ENCODE measurements at places on chromosomes 3 and 15.
A peak's percentile ranks its signal among the peaks of the same experiment; 100 is the strongest.

GRCh38 chr15:41161736-41162135 lies 45.7 kb upstream of the INO80 start:
- no peak for DNase-seq

GRCh38 chr3:149234671-149235245 lies 13.1 kb upstream of the CP start:
- DNase-seq = peak; percentile 40

- DNase-seq = no peak
Measured at GRCh38 chr3:31357451-31357850, 175.3 kb upstream of the STT3B start.

DNA sequence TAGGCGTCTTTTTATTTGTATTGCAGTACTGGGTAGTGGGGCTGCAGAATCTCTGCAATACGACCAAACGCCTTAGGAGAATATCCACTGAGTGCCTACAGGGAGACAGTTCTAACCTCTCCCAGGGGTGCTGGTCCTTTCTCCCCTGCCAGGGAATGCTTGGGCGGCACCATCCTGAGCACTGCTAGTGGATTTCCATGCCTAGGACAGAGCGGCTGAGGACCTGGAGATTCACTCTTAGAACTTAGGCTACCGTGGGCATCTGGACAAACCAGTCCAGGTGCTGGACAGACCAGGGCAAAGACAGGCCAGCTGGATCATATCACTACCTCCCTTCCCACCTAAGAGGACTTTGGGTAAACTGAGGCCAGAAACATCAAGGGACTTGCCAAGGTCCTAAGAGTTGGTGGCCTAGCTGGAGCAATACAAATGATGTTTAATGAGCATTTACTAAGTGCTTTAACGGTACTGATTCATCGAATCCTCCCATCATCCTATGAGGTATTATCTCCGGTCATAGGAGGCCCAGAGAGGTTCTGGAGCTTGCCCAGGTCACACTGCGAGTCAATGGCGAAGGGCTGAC lies 902 bp downstream of the TMEM44 start:
- DNase-seq = no peak

DNA sequence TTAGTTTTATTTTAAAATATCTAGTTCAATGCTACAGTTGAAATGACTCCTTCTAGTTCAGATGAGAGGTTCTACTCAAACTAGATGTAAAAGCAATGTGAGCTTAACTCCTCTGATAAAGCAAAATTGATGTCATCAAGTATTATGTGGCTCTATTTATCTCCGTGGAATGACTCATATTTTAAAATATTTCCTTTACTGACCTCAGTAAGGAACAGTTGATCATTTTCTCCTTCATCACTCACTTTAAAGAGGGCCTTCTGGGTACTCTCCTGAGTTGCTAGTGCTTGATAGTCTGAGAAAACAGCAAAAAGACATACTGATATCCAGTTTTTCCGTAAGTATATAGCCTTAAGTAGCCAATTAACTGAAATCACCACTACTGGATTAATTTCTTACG lies 1099.3 kb downstream of the ROBO2 start:
- DNase-seq = peak; percentile 48

- DNase-seq = no peak
Measured at GRCh38 chr15:90946538-90946937, 8.1 kb upstream of the RCCD1 start.

DNA sequence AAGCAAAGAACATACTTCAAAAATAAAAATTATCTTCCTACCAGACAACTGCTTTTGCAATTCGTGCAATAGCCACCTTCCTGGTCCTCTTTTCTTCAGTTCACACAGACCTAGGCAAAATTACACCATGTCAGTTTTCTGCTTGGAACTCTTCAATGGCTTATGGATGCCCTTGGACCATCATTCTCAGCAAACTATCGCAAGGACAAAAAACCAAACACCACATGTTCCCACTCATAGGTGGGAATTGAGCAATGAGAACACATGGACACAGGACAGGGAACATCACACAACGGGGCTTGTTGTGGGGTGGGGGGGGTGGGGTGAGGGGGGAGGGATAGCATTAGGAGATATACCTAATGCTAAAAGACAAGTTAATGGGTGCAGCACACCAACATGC lies 29.2 kb upstream of the PLSCR5 start:
- DNase-seq = no peak

- no peak for DNase-seq
Measured at GRCh38 chr3:4529876-4530588, 36.9 kb downstream of the ITPR1 start.

GRCh38 chr3:69764121-69764741 lies 25.0 kb downstream of the MITF start:
- DNase-seq = no peak

DNA sequence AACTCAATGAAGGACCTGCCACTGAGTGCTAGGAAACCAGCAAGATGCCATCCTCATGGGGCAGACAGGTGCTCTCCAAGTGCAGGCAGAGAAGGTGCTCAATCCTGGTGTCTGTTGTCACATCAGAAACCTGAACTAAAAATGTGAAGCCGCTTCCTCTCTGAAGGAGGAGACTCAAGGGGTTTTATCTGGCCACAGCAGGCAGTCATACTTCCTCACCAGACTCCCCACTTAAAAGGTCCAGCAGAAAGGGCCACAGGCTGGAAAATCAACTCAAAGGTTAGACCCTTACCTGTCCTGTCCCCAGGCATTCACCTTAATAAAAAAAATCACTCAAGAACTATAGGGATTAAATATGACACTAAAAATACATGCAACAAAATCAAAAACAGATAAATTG lies 4.8 kb downstream of the CCDC12 start:
- no peak for DNase-seq

GRCh38 chr3:14914779-14915117 lies 32.6 kb upstream of the NR2C2 start:
- DNase-seq = no peak

- no peak for DNase-seq
Measured at GRCh38 chr3:105360003-105360402, 6.7 kb upstream of the ALCAM start.

DNA sequence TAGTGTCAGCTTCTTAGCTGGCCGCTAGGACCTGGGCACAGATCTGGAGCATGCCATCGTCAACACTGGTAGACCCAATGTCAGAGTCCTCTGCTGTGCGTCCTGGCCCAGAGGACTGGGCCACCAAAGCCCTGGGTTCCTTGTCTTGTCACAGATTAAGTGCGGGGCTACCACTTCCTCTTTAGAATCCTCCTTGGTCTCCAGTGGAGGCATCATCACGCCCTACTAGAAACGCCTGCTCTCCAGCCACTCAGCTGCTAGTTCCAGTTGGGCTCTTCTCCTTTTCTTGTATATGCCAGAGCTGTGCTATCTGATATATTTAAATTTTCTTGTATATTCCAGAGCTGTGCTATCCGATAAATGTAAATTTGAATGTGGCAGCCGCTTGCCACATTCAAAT lies 11.2 kb downstream of the PPCDC start:
- no peak for DNase-seq

DNA sequence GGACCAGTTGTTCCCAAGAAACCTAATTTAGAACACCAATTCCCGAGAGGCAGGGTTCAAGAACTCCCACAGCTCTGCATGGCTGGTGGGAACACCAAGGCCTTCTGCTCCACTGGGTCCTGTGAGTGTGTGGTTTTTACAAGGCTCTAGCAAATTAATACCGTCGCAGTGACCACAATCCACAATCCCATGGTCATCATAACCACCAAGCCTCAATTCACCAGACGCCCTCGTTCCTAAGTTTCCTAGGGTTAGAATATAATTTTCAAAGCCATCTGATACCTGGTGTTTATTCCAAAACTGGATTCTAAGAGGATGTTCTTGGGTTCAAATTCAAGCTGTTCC lies 114.9 kb upstream of the RPL32 start:
- DNase-seq = no peak

DNA sequence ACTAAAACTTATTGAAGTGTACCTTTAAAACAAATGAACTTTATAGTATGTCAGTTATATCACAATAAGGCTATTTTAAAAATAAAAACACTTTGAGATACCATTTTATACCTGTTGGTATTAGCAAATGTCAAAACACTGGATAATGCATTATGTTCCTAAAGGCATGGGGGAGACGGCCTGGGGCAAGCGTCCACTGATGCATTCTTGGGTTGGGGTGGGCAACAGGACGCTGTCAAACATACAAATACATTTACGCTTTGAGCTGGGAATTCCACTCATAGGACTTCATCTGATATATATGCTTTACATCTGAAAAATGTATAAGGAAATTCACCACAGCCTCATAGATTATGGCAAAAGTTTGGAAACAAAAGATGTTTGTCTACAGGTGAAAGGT lies 7.6 kb upstream of the GATA2 start:
- DNase-seq = no peak

DNA sequence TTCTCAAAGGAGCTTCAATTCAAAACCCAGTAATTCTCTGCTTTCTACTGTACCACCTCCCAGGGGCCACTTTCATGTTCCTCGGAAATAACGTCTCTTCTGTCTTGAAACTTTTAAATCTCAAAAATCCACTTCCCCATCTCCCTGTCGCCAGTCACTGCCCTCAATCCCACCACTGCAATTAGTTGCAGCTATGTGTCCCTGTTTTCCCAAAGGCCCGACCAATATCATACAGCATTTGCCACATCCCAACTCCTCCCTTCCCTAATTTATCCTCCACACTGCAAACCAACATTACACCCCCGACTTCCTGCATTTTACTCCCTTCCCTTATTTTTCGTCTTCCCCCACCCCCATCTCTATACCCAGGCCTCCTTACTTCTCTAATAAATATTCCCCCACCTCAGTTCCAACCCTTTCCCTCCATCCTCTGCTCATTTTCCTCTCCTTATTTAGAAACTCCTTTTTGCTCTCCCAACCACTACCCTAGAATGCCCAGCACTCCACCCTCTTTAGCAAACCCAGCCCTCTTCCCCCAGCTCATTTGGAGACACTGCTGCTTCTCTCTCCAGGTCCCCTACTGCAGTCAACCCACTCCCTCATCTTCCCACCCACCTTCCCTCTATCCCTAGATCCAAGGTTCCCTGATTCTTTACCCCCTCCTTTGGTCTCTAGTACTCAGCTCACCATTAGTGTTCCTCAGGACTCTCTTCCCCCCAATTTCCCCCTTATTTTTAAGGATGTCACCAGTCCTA lies 1.1 kb downstream of the NPTN start:
- DNase-seq = peak; percentile 53

DNA sequence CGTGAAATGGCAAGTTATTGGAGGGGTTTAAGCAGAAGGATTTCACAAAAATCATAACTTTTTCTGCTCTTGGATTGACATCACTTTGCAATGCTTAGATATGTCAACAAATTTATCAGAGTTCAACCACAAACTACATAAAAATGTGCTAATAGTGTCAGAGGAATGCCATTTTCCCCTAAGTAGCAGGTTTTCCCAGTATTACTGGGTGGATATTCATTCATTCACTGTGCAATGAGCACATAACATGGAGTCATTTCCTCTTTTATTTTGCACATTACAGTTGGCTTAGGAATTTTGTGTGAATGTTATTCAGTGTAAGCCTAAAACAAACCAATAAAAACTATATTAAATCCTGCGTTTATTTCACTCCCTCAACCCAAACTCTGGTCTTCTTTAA lies 537.3 kb upstream of the MCTP2 start:
- DNase-seq = no peak

GRCh38 chr15:78024519-78024870 lies 53.0 kb downstream of the TBC1D2B start:
- no peak for DNase-seq

DNA sequence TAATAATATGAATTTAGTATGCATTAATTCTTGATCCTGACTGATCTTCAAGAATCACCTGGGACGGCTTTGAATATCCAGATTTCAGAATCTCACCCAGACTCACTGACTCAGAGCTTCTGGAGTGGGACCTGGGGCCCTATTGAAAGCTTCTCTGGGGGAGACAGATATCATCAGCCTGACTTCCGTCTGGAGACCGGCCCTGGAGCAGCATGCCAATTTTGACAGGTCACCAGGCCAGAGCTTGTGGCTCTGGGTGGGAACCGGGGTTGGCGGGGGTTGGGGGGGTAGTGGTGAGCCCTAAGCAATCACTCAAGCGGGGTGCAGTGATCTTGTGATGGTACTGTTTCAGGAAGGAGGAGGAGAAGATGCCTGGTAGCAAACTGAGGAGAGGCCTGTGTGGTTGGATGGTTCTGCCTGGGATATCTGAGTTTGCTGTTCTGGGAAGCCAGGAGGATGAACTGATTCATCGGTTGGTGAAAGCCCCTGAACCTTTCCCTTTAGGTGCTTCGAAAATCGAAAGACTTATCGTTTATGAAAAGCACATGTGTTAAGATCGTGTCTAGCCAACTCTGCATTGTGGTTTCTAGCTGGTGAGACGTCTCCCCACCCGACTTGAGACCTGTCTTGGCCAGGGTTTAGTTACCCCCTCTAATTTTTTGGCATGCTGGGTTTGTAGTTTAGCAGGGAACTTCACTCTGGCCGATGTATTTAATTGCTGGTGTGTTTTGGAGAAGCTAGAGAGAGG lies 263.9 kb upstream of the C2CD4B start:
- DNase-seq = no peak

Data from fibroblast of mammary gland (primary cell).